ENCODE measurements at places on chromosomes 1 and 21.

DNA sequence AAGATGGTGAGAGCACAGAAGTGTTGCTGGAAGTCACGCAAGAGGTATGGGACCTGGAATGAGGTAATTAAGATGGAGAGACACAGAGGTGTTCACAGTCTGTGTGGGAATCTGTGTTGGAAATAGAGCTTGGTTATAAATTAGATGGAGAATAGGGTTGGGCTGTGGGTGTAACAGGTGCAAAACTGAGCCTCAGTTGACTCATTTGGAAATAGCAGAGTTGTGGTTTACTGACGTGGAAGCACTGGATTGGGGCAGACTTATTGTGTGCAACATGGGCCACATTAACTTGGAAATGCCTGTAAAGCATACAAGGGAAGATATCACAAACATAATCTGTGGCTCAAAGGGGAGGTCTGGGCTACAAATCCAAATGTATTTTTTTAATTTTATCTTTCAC is 13.0 kb downstream of the CAMSAP2 start:
- DNase-seq = no peak

DNA sequence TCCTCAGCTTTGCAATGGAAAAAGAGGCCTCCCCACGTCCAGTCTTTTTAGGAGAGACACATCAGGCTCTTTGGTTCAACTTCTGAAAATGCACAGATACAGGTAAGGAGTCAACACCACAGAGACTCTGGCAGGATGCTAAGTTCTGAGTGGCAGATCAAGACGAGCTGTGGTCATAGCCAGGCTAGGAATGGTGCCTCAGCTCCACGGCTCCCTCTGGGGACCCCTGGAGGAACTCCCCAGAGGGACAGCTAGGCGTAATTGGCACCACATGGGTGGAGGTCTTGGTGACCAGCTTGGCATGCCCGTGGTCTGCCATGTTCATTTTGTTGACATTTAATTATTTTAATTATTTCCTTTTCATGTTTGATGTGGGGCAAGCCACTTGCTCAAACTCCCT is 206.1 kb downstream of the KAZN start:
- DNase-seq = no peak

DNA sequence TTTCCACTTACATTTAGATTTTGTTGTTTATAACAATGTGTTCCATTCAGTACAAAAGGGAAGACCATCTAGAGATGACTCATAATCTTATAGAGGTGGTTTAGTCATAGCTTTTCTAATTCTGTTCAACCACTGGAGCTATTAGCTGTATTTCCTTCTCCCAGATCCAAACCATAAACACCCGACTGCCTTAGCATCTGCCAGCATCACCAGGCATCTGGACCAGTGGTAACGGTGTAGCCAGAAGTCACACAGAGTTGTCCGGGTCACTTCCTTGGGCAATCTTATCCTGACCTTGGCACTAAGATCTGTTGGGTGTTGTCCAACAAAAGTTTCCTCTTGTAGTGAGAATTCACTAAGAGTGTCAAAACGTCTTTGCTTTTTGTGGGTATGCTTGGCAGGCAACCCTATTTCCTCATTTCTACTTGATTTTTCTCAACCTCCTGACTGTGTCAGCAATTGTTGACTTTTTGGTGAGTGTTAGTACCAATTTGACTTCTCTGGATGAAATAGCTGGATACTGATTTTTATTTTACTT is 372.1 kb upstream of the B3GALT2 start:
- no peak for DNase-seq

- DNase-seq = no peak
Measured at GRCh38 chr1:43878440-43878839, 55.2 kb upstream of the ARTN start.

GRCh38 chr21:34528131-34528561 is 16.1 kb upstream of the KCNE1 start:
- DNase-seq = no peak

DNA sequence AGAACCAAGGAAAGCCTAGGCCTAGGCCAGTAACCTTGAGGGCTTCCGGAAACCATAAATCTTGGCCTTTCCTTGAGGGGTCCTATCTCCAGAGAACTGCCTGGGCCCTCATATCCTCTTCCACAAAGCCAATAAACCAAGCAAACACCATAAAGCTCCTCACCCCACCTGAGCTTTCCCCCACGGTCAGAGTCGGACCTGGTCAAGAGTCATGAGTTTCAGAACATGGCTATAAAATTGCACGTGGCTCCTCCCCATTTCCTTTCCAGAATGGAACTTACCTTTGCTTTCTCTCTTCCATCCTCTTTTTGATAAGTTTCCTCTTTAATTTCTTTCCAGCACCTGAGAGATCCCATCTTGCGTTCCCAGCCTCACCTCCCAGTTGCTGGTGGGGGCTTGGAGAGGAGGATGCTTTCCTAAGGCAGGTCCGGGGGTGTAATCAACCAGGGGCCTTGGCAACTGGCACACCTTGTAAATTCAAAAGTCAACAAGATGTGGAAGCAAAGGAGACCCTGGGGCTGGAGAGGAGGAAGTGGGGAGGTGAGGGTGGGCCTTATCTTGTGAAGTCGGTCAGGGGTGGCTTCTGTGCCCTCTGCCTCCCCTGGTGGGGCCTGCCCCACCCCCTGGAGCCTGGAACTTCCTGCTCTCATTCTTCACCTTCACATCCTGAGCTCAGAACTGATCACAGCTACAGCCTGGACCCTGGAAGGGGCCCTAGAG is 259.9 kb downstream of the FOXD2 start:
- no peak for DNase-seq

GRCh38 chr1:228236744-228237143 is 28.9 kb downstream of the OBSCN start:
- DNase-seq = no peak

- no peak for DNase-seq
Measured at GRCh38 chr1:234313171-234313570, 60.1 kb upstream of the COA6 start.

DNA sequence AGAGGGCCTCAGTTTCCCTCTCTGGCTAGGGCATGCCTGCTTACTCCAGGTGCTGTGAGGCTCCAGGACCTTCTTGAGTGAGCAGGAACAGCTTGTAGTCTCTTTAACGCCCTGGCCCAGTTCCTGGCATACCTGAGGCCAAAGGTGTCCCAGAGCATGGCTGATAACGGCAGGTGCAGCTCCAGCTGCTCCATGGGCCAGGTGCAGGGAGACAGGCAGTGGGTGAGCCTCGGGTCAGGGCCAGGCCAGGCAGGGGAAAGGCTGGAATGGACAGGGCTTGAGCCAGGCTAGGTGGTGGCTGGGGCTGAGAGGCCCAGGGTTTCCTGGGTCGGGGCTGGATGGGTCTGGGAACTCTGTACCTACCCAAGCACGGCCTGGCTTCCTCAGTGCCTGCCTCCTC is 18.3 kb downstream of the EDN2 start:
- no peak for DNase-seq

- DNase-seq = no peak
Measured at GRCh38 chr1:237861944-237862343, 28.8 kb downstream of the ZP4 start.

- DNase-seq = no peak
Measured at GRCh38 chr1:30260318-30260717, 463.1 kb downstream of the MATN1 start.

DNA sequence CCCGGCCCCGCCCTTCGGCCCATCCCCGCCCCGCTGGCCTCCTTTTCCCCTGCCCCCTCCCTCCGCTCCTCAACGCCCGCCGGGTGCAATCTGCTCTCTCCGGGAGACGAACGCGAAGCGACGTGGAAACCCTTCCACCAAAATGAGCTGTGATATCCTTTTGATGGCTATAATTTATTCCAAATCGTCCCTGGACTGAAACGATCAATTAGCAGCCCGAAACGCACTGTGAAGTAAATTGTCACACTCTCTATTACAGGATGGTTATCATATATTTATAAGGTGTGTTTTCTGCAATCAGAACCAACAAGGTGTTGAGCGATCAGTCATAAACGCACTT is 134.6 kb upstream of the BARHL2 start:
- no peak for DNase-seq

GRCh38 chr1:93042187-93043056 is 36.7 kb upstream of the MTF2 start:
- DNase-seq = no peak

GRCh38 chr21:34367320-34367935 is 3.6 kb downstream of the KCNE2 start:
- no peak for DNase-seq

DNA sequence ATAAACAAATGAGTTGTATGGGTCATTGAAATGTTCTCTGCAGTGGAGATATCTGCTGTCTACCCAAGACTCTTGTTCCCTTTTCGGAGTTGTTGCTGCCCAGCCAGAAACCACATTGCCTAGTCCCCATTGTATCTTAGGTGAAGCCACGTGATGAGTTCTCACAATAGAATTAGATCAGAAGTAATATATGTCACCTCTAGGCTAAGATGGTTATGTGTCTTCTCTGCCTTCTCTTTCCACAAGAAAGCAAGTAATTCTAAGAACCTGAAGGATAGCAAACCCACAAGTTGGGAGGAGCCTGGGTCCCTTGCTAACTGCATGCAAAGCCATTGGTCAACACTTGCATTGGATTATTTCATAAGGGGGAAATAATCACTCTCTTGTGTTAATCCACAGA is 76.6 kb downstream of the ADCY10 start:
- no peak for DNase-seq

Measured in NCI-H524 treated with DMSO at 0.1 percent for 48 hours (cell line).